ENCODE measurements at places on chromosomes 4 and X.

GRCh38 chr4:153233761-153234371 is 29.6 kb downstream of the TRIM2 start:
- peak; percentile 58 for DNase-seq

DNA sequence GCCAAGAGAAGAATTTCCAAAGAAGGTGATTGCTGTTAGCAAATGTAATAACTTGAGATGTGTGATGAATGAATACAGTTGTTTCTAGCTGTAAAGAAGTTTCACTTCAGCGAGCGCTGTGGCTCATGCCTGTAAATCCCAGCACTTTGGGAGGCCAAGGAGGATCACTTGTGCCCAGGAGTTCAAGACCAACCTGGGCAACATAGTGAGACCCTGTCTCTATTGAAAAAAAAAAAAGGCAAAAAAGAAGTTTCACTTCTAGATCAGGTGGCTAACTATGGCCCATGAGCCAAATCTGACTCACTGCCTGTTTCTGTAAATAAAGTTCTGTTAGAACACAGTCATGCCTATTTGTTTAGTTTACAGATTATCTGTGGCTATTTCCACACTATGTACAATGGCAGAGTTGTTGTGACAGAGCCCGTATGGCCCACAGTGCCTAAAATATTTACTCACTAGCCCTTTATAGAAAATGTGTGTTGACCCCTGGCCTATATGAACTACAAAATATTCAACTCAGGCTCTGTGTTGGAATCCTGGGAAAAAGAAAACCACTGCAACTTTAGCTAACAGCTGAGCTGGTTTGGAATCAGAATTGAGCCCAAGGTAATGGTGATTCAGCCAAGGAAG is 54.1 kb upstream of the PRPS1 start:
- no peak for DNase-seq

- DNase-seq, result no peak
These were observed 28.4 kb downstream of the MAGEB16 start for GRCh38 chrX:35826503-35826902.

- DNase-seq, result no peak
These were observed 51.3 kb downstream of the FNIP2 start for GRCh38 chr4:158819942-158820786.

DNA sequence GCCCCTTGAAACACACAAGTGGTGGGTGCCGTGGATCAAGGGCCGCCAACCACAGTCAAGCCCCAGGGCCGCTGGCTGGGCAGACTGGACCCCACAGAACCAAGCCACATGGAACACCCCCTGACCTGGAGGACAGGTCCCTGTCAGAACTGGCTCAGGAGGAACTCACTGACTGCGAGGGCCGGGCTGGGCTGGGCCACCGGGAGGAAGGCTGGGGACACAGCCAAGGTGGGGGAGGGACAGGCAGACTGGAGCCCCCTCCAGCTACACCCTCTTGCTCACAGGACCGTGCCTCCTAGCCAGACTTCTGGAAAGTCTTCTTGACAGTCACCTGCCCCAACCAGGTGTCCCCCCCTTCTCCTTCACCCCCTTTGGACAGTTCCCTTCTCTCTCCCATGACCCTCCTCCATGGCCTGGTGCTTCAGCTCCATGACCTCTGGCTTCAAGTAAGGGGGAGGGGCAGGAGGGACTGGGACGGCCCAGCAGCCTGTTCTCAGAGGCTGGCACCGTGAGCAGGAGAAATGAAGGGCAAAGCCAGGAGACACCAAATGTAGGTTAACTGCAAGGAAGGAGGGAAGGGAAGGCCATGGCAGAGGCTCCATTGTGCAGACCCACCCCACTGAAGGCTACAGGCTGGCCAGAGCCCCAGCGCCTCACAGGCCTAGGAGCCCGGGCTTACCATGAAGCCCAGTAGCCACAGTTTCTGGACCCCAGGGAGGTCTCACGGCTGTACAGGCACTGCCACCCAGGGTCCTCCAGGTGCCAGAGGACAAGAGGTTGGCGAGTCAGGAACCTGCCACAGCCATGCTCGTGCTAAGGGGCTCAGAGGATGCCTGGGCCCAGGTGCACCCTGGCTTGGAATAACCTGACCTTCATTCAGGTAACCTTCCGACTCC is 22.6 kb upstream of the DUSP9 start:
- no peak for DNase-seq

- DNase-seq, result no peak
These were observed 1.1 kb upstream of the EPGN start for GRCh38 chr4:74307170-74307569.

Measured in HS-27A (cell line).